Activated T-cell treated with anti-CD3 and anti-CD28 coated beads, Interleukin-2, amount 50 U/mL, for 72 hours (primary cell): ENCODE measurements at places on chromosomes 6 and 20.

- no peak for DNase-seq
Observed at GRCh38 chr6:17059022-17059421, 42.8 kb upstream of the STMND1 start.

DNA sequence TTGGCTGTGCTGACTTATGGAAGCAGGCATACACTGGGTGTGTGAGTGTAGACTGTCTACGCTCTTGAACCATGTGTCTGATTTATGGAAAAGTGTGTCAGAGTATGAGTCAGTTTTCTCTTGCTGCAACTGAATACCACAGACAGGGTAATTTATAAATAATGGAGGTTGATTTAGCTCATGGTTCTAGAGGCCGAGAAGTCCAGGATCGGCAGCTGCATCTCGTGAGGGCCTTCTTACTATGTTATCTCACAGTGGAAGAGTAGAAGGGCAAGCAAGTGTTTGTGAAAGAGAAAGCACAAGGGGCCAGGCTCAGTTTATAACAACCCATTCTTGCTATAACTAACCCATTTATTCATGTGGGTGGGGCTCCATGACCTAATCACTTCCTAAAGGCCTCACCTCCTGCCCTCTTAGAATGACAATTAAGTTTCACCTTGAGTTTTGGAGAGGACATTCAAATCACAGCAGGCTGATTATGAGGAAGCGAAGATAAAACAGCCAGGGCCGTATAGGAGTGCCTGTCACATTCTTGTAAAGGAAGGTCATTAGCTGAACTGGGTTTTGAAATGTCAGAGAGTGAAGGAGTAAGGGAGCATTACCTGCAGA, 6.7 kb downstream of the GPR31 start:
- peak; percentile 35 for DNase-seq

DNA sequence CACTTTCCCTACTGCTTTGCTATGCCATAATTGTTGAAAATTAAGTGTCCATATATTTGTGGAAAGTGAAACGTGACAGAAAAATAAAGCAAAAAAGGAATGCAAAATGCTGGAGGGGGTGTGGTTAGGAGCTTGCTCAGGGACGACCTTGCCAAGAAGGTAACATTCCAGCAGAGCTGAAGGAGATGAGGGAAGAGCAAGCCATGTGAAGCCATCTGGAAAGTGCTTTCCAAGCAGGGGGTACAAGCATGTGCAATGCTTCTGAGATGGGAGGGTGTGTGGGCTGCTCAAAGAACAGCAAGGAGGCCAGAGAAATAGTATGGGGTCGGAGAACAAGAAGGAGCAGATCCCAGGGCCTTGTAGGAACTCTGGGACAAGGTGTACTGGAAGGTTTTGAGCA, 161.7 kb downstream of the ISM1 start:
- no peak for DNase-seq

GRCh38 chr6:145028144-145028818, 707.0 kb downstream of the EPM2A start:
- DNase-seq: no peak

GRCh38 chr6:111579816-111580215, 25.9 kb downstream of the TRAF3IP2 start:
- DNase-seq: no peak

DNA sequence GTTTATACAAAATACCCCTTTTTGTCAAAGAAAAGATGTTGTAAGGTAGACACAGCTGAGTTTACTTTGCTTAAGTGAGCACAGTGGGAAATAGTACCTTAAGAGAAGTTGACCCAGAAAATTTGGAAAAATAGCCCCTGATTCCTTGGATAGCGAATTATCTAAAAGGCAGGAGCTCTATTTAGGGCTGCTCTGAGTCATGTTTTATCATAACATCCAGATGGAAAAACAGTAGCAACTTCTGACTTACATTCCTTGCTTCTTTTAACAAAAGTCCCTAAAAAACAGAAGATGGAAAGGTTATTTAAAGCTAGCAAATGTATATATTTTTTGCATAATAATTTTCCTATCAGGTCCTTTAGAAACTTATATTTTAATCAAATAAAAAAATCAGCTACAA, 59.0 kb downstream of the THEMIS start:
- DNase-seq: no peak

GRCh38 chr20:2130062-2130591, 28.5 kb downstream of the STK35 start:
- DNase-seq: no peak

GRCh38 chr6:84685983-84686584, 78.3 kb downstream of the TBX18 start:
- no peak for DNase-seq

- no peak for DNase-seq
Observed at GRCh38 chr20:43388268-43389002, 69.3 kb upstream of the SRSF6 start.

- no peak for DNase-seq
Observed at GRCh38 chr6:77228279-77228678, 235.0 kb downstream of the HTR1B start.

DNA sequence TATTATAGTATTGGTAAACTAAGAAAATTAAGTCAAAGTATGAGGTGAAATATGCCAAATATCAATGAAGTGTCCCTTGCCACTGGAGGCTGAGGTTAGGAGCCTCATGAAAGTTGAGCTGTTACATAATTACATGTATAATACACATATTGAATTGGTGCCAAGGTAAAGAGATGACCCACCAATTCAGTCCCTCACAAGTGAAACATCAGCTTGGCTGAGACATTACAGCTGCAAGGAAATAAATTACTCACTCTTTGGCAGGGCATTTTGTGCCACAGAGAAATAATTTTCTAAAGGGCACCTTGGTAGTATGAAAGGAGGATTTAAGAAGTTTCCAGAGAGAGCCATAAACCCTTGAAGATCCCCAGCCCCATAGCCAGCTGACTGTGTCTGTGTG, 127.4 kb downstream of the ADGRG6 start:
- no peak for DNase-seq

DNA sequence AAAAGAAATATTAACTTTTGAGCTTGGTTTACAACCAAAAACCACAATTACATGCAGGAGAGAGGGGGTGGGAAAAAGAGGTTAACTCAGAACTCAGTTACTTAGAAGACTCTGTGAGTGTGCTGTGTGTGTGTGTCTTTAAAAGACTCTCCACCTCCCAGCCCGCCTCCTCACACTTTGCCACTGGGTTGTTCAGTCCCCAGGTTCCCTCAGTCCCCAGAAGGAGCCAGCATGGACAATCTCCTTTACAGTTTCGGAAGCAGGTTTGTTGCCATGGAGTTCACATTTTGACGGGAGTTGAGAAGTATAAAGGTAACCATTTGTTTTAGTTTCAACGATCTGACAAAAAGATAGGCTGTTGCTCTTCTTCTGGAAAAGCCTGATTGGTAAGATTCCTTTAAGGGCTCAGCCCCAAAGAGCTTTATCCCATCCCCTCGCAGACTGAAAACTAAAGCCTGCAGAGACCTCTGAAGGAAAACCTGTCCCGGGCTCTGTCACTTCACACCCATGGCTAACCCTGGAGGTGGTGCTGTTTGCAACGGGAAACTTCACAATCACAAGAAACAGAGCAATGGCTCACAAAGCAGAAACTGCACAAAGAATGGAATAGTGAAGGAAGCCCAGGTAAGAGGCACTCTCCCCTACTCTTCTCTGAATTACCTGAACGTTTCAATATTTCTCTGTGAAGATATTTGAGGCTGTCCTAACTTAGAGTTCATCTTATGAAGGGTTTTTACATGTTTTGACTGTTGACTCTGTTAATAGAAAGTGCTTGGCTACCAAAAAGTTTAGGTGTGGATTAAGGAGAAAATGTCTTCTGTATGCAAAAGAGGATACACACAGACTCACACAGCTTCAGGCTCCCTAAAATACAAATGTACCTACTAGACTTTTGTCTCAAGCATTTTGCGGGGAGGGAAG, at the start of gene SPTLC3:
TSS of gene SPTLC3 (plus strand) at position 212 of the 921 bp plus-strand sequence. CDS start at position 508, 296 bp downstream.
- DNase-seq: no peak

GRCh38 chr6:122020588-122021264, 378.7 kb upstream of the HSF2 start:
- DNase-seq: no peak

GRCh38 chr20:20690676-20691476, 21.6 kb downstream of the RALGAPA2 start:
- no peak for DNase-seq
